ENCODE measurements at places on chromosomes 1 and 21.

- peak; percentile 25 for DNase-seq
These were observed 5.3 kb downstream of the DSCAM start for GRCh38 chr21:40841524-40842196.

DNA sequence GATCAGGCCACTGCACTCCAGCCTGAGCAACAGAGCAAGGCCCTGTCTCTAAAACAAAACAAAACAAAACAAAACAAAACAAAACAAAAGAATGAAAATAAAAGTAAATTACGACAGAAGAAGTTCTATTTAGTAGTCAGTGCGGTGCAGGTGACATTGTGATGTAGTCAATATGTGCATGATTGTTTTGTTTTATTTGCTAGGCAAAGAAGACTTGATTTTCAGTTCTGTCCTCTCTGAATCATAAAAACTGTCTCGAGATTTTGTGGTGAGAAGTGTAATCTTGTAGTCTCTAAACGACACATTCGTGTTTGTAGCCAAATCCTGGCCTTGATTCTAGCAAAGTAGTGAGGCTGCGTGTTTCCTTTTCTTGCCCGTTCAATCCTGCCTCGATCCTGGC, 23.5 kb downstream of the PEX14 start:
- DNase-seq, result no peak

DNA sequence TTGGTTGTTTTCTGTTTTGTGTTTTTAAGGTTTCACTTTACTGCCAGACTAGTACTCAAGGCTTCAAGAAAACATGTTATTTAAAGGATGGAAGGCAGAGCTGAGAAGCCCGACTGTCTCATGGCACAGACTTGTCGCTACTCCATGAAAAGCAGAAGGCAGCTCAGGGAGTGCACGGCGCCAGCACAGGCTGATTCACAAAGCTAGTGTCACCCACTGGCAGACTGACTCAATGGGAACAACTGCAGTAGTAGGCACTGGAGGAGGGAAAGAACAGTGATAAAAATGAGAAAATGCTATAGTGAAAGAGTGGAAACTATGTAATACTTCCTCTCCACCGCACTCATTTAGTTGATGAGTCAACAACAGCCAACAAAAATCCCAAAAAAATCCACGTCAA, 14.7 kb downstream of the HSF2BP start:
- DNase-seq, result peak; percentile 69

- DNase-seq, result no peak
These were observed 416.6 kb downstream of the RWDD3 start for GRCh38 chr1:95650631-95651030.

DNA sequence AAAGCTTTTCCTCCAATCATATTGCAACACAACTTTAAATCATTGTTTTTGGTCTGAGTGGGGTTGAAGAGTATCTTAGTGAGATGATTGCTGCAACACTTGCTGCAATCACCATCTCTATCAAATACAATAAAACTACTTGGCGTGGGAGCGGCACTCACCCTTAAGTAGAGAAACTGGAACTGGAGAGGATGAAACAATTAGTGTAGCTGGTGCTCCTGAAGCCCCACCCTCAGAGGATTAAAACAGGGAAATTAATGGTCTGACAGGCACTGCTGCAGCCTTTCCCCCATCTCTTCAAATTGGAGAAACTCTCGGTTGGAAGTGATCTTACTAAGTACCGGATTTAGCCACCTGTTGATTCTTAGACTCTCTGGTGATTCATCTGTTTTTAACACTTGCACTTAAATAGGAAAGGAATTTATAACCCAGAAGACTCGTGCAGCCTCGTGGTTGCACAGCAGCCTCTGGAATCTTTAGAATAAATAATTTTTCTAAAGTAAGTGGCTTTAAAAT, 80.5 kb upstream of the KIF26B start:
- DNase-seq, result no peak

- no peak for DNase-seq
These were observed 394.1 kb downstream of the MATN1 start for GRCh38 chr1:30329263-30329753.

DNA sequence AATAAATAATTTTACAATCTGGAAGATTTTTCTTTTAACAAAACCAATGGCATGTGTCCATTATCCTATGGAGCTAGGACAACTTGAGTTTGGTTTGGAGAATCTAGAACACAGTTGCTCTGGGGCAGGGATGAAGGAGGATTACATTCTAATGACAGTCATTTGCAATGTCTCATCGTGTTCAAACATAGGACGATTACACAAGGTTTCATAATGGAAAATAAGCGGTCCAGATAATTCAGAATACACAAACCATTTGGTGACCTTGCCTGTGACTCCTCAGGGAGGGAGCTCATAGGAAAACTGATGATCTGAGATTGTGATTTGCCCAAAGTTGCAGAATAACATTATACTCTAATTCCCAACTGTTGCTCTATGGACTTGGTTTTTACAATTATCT, 27.6 kb upstream of the RGL1 start:
- no peak for DNase-seq

GRCh38 chr1:90325168-90325567, 330.3 kb downstream of the ZNF326 start:
- DNase-seq, result no peak

DNA sequence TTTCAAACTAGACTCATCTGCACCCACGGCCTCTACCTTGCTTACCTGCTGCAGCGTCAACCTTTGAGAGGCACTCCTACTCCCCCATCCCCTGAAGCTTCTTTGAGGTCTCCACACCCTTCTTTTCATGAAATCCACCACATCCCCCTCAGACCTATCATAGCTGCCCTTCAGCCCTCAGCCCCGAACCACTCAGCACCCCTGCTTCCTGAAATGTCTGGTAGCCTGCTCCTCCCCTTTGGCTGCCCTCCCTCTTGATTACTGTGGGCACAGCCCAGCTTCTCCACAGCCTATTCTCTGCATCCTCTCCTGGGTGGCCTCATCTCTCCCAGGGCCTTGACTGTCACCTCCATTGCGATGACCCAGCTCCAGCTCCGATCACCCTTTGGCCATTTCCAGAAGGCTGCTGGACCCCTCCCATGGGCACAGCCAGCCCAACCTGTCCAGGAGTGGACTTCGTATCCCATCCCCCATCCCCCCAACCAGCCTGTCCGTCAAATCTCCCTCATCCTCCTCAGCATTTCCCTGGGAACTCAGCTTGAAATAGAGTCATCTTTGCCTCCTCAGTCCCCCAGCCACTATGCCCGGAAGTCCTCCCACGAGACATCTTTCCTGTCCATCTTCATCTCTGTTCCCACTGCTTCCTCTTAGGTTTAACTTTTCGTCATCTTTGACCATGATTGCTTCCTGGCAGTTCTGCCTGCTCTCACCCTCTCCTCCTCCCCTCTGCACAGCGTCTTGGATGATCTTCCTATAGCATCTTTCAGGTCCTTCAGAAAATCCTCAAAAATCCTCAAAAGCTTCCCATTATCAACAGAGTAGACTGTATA, 6.1 kb upstream of the ADORA1 start:
- DNase-seq, result no peak

GRCh38 chr1:226873771-226874578, 3.6 kb downstream of the PSEN2 start:
- DNase-seq, result no peak

GRCh38 chr1:204991342-204991844, 51.6 kb upstream of the CNTN2 start:
- DNase-seq, result no peak

GRCh38 chr1:170685166-170685565, 21.2 kb downstream of the PRRX1 start:
- no peak for DNase-seq

DNA sequence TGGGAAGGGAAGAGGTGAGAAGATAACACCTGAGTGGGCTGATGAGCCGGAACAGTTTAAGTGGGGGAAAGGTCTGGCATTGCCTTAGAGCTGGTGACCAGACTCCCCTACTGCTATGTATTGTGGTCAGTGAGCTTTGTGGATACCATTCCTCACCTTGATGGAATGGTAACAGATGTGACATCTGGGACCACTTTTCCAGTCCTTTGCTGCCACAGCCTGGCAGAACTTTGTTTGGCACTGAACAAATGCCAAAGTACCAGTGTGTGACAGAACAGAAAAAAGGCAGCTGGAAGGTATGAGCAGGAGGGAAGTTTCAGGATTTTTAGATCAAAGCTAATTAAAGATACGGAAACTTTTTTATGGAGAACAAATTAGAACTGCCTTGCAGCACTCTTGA, 6.2 kb downstream of the MED8 start:
- no peak for DNase-seq

DNA sequence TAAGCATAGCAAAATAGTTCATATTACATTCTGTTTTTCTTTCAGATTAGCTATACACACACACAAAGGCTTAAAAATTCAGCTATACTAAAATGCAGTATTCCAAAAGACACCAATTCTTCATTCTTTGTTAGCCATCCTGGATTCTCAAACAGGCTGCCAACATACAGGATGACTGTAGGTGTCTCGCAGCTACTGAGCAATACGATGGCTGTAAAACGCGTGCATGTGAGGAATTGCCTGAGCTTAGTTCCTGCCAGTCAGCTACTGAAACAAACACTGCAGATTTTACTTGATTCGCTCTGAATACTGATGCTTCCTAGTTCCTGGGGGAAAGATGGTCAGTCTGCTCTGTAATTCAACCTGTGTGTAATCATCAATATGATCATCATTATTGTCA, 24.7 kb upstream of the HMGN1 start:
- DNase-seq, result peak; percentile 47

GRCh38 chr1:111127923-111128643, 11.8 kb downstream of the DRAM2 start:
- no peak for DNase-seq

- DNase-seq, result no peak
These were observed 112.9 kb downstream of the FCRL5 start for GRCh38 chr1:157439302-157439954.

DNA sequence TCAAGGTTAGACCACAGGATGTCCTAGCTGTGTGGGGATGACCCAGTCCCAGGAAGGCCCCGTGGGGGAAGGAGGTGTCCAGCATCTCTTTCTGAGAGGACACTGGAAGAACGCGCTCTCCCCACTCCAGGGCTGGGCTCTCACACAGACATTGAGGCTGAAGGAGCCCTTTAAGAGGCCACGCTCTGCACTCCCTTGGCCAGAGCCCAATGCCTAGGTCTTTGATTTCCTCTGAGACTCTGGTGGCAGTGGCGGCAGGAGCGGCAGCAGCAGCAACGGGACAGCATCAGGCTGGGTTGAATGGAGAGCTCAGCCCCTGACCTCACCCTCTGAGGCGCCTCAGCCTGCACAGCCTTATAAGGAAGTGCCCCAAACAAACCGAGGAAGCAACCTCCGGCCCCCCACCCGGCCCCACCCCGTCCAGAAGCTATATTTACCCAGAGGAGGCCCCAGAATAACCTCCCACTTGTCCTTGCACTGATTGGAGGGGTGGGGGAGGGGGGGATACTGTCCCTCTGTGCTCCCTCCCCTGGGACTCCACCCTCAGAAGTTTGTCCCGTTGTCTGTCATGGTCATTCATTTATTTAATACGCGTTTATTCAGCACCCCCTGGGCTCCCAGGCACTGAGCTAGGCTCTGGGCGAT, 12.3 kb downstream of the NES start:
- no peak for DNase-seq

GRCh38 chr1:212613440-212614335, 5.1 kb downstream of the ATF3 start:
- peak; percentile 50 for DNase-seq

DNA sequence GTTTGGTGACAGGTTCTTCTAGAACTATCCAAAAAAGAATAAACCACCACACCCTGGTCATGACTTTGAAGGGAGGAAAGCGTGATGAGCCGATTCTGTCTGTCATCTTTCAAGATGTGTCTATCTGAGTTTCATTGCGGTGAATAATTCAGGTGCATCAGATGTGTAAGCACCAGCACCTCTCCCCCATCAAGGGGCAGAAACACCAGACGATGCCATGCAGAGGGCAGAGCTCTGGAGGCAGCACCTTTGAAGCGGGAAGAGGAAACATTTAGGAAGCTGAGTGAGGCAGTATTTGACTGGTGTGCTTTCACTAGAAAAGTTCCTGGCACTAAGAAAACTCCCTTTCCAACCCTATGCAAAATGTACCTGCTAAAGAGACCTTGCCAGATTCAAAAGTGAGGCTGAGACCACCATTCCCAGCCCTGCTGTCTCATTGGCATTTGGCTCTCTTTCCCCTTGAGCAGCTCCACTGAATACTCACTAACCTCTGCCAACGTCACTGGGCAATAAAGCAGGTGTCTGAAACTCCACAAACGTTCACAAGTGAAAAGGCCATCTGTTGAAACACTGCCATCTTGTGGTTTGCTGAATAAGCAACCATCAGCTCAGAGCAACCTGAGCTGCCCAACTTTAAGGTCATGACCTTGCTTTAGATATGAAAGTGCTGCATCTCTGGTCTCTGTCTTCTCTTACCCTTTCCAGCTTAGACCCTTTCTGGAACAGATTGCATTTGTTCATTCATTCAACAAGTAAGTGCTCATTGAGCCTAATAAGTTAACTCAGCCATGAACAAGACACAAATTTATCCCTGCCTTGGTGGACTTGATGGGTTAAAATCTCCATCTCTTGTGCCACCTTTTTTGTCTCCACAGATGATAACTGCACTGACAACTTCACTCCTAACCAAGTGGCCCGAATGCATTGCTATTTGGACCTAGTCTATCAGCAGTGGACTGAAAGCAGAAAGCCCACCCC, 228.6 kb downstream of the PAPPA2 start:
- DNase-seq, result peak; percentile 17

GRCh38 chr1:200535605-200536004, 84.9 kb downstream of the KIF14 start:
- DNase-seq, result peak; percentile 69

DNA sequence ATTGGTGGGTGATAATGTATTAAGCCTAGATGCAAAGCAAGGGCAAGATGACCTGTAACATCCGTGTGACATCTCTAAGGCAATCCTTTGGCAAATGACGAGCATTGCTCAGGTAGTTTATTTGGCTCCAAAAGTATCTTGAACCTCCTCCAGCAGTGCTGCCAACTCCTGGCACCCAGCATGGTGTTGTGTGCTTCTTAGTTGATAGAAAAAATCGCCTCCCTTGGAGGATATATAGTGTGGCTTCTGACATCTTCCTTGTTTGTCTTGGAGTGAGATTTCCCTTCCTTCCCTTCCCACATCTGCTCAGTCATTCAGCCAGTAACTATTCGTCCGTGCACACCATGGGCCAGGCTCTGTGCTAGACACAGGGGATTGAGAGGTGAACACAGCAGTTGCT, 121.8 kb downstream of the TOMM20 start:
- no peak for DNase-seq

DNA sequence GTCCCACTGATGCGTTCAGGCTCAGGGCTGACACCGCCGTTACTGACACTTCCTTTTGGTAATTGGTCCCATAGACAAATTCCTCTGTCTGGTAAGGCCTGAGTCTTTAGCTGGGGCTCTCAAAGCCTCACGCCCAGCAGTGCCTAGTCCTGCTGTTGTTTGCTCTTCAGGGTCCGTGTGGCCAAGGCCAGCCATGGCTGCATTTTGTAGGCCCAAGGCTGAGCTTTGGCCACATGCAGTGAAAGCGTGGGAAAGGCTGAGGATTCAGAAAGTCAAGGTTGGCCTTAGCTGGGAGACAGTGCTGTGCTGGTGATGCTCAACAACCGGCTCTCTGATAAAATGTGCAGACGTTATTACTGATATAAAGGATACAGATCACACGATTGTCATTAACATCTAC, 63.5 kb upstream of the C1orf174 start:
- no peak for DNase-seq
